Dermis blood vessel endothelial cell (primary cell): ENCODE measurements at places on chromosomes 6 and 20. TPM values are rescaled to one million over a fixed set of nuclear protein-coding genes. Genes with fewer than 3 reads are reported as not detected.

DNA sequence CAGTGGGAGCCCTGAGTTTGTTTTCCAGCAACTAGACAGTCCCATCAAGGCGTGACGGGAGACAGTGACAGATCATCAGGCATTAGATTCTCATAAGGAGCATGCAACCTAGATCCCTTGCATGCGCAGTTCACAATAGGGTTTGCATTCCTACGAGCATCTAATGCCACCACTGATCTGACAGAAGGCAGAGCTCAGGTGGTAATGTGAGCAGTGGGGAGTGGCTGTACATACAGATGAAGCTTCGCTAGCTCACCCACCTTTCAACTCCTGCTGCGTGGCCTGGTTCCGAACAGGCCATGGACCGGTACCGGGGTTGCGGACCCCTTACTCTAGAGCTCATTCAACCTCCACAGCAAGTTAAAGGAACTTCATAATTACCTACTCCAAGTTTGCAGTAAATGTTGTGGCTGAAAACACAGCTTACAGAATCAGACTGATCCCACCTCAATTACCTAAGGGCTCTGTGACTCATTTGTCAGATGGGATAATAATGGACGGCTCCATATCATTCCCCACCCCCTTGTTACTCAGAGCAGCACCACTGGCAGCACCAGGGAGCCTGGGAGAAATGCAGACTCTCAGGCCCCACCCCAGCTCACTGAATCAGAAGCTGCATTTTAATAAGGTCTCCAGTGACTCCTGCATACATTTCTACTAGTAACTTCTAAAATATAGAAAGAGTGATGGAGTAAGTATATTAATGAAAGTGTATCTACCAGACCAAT lies 15.7 kb downstream of the PXMP4 start:
- DNase-seq: no peak

DNA sequence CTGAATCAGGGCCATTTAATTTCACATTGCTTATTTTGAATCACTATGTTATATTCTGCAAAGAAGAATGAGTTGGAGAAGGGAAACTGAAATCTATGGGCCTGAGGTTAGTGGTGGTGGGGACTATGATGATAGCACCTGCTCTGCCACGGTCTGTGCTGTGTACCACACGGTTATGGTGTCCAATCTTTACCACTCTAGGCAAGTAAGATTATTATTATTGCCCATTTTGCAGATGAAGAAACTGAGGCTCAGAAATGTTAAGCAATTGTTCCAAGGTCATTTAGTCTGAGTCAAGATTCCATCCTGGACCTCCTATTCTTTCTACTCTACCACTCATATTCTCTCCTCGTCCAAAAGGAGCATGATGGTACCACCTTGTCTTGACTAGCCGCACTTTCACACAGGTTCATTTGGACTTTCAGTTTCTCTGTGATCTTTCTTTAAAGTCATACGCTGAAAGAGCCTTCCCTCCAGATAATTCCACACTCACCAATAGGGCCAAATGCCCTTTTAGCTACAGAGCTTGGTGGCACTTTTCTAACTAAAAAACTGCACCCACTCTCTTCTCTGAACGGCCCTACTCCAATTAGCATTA lies 56.2 kb downstream of the GFOD1 start:
- no peak for DNase-seq

GRCh38 chr6:45783716-45784115 lies 231.9 kb downstream of the CLIC5 start:
- DNase-seq: no peak

DNA sequence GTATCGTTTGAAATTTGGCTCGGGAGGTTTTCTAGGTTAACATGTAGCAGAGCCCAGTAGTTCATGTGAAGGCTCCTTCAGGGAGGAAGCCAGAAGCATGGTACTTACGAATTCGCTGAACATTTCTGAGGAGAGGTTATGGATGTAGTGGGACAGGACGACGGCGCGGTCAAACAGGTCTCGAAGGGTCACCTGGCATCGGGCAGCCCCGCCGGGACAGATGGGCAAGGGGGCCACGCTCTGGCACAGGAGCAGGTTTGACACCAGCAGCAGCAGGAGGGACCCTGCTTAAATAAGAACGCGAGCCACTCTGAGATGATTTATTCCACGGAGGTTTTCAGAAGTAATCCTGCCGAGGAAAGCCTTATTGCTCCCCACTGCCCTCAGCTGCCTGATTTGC lies 2.5 kb downstream of the PRL start:
- no peak for DNase-seq

GRCh38 chr6:143742070-143742954 lies 64.5 kb downstream of the PHACTR2 start:
- DNase-seq: no peak

GRCh38 chr6:106692112-106692818 lies 62.9 kb downstream of the QRSL1 start:
- peak; percentile 19 for DNase-seq

DNA sequence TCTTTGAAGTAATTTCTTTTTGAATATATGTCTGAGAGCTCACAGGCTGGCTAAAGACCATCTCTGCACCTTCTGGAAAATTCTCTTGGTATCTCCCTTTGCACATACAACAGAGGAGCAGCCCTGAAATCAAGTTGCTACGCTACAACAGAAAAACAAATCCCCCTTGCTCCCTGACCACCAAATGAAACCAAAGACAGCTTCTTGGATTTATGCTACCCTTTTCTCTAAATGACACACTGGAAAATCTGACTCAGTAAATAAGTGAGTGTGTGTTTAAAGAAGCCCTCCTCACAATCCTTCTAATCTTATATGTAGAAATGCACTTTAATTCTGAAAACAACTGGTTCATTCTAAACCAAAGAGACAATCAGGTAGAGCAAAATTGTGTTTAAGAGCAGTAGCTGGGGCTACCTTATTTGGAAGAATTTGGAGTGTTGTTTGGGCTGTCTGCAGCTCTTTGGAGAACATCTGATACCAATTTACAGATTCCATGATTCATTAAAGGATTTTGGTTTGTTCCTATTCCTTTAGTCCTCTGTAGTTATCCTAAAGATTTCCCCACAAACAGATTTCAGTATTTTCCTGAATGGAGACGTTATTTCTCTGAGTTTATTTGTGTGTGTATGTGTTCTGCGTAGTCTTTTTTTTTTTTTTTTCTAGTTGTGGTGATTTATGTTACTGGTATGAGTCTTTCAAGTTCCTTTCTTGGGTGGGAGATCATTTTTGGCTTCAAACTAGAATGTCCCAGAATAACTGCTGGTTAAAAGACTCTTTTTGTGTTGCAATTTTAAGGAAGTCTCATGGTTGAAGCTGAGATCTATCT lies 36.4 kb upstream of the UTRN start:
- DNase-seq: peak; percentile 5

- DNase-seq: no peak
These were observed 740.5 kb downstream of the CBLN4 start for GRCh38 chr20:55264703-55265239.

DNA sequence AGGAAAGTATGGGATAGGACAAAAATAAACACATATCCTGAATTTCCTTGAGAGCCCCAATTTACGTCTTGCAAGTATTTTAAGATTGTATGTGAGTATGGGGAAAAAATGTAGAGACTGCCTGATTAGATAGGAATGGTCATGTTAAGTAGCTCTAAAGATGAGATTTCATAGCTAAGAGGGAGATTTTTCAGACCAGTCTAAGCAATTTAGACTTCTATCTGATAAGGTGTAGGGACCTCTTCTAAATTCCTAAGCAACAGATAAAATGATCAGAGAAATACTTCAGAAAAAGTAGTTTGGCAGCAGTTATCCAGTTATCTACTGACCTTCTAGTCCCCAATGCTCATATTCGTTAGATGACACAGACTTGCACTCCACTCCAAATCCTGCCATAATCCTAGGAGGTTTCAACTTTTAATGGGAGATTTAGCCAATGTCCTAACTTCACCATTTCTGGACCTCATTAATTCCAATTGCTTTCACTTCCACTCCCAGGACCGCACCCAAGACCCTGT lies 90.0 kb downstream of the FILIP1 start:
- DNase-seq: no peak

GRCh38 chr6:134934793-134935485 lies 15.0 kb downstream of the ALDH8A1 start:
- no peak for DNase-seq

DNA sequence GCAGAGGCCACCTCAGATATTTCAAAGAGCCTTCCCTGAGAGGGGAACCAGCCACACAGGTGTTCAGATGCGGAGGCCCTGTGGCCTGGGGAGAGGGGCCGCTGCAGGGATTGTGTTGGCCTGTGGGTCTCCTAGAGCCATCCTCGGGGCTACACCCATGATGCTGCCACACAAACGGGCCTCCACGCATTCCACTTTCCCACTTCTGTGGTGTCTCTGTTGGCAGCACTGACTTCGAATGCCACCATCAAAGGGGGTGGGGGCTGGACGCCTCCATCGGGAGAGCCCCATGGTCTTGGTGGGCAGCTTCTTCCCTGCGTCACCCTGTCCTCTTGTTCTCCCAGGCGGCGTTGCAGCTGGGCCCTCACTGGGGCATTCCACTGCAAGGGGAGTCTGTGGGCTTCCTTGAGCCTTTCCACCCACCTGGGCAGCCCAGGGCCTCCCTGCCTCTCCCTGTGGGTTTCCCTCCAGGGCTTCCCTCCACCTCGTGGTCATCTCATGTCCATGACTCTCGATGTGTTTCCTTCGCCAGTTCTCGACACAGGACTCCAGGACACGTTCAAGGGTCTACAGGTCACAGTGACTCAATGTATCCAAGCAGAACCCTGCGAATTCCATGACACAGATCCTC lies 145.5 kb downstream of the ERMARD start:
- no peak for DNase-seq

DNA sequence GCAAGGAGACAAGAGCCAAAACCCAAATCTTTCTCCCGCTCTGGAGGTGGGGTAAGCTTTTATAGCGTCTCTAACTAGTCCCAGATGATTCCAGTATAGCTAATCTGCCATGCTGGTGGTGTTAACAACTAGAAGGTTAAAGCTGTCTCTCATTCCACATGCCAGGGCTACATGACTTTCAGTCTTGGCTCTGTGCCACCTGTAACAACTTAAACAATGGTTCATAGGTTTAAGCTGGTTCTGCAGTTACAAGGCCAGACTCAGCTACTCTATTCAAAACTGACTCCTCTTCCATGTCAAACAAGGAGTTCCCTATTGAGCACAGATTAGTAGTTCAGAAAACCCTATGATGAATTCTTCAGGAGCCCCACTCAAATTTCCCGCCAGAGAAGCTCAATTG lies 128.9 kb downstream of the ELOVL4 start:
- peak; percentile 68 for DNase-seq

DNA sequence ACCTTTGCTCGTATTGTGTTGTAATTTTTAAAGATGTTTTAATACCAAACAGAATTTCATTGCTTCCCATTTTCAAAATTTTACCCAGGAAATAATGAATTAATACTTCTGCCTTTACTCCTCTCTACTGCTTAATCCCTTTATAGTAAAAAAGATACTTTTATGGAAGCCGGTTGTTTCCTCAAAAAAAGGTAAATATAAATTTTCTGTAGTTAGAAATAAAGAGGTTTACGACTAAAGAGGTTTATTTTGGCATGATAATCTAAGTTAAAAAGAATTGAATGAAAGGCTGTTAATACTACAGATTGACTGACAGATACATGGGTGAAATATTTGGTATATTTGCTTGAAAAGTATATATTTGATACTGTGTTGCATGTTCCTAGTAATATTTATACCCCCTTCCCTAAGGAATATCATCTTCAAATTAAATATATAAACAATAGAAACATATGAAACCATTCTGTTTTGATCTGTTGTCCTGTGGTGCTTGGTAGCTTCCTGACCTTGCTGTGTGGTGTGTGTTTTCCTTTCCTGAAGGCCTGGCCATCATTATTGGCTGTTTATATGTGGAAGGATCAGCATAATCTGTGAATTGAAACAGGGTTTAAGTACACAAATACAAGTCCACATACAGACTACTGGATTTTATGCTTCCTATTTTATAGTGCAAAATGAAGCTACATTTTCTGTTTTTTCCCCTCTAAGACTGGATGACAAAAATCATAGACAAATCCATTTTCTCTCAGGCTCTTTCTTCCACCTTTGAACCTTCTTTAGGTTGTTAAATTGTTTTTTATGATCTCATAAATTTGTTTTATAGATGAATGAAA lies 2.3 kb downstream of the LIN28B start:
- DNase-seq: no peak

GRCh38 chr20:51831866-51832265 lies 29.5 kb upstream of the SALL4 start:
- no peak for DNase-seq

DNA sequence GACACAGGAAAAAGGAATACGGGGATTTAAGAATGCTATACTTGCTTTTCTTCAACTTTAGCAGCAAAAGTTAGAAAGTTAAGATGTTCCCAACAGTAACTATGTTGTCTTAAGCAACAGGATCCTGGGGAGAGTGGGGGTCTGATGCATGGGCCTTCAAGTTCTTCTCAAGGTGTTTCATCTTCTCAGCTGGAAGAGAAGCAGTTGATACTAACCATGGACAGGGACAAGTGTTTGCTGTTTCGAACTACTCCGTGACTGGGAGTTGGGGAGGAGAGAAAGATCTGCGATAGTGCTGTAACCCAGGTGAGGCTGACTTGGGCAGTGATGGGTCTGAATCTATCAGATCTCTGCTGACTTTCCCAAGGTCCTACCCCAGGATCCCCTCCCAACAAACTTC lies 1.0 kb downstream of the OOEP start:
- no peak for DNase-seq

DNA sequence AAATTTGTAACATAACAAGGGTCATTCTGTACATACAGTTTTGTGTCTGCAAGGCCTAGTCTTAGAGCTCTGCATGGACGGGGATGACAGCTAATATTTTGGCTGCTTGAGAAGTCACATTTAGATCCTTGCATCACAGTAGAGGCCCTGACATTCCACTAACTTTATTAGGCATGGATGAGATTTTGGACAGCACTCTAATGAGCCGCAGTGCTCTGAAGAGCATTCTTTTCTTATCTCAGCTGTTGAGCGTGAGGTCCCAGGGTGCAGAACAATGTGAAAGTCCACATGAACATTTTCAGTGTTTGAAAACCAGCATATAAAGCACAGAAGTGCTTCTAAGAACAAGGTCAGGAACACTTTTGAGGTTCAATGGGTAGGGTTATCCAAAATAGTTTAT lies 58.9 kb downstream of the IPCEF1 start:
- DNase-seq: no peak

- no peak for DNase-seq
These were observed 360.6 kb upstream of the MAP3K7 start for GRCh38 chr6:90947184-90948064.

GRCh38 chr20:15564981-15565380 lies 1008.3 kb downstream of the KIF16B start:
- no peak for DNase-seq

GRCh38 chr20:12640251-12640650 lies 368.5 kb upstream of the SPTLC3 start:
- no peak for DNase-seq

GRCh38 chr20:63911176-63911575 lies 16.2 kb downstream of the DNAJC5 start:
- DNase-seq: peak; percentile 23

Gene LAMA2
- 0.17 and 0.74 TPM in 2 replicates for total RNA-seq

Gene BPIFB1
- not detected in 2 replicates for total RNA-seq

Gene TSPO2
- total RNA-seq: not detected in 2 replicates

Gene TULP1
- total RNA-seq: not detected in 2 replicates
